ENCODE measurements at places on chromosomes 2 and 18. TPM values are rescaled to one million over a fixed set of nuclear protein-coding genes. Genes with fewer than 3 reads are reported as not detected.

The UGT1A10 gene
- total RNA-seq: not detected

The KLHL30 gene
- not detected for total RNA-seq

The SCRN3 gene
- 17.3 TPM for total RNA-seq

The SLC9A2 gene
- not detected for total RNA-seq

DNA sequence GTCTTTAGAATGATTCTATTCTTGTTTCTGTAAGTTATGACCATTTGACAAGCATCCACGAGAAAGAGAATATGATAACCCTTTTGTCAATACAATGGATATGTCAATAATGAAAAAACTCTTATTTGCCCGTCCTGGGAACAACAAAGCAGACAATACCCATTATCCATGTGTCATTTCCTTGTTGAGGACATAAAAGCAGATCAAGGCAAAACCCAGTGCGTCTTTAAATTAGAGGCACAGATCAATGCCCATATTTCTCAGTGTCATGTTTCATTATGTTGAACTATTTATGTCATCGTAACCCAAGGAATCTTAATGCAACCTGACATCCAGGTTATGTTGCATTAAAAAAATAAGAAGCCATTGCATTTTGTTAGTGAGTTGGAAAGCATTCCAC, 365.0 kb upstream of the CELF4 start:
- DNase-seq: no peak

DNA sequence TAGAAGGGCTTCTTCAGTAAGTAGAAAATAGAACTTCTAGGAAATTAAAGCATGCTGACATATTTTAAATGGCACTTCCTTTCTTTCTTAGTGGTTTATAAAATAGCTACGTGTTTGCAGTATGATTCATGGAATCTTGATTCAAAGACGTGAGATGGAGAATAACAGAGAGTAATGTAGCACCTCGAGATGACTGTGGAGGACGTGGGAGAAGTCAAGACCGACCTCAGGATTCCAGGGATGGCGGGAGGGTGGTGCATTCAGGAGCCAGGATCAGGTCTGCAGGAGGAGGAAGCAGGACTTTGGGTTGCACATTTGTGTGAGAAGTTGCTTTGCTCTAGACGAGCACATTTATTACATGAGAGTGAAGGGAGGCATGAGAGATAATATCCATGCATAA, 56.0 kb downstream of the DCDC2C start:
- peak; percentile 19 for DNase-seq

DNA sequence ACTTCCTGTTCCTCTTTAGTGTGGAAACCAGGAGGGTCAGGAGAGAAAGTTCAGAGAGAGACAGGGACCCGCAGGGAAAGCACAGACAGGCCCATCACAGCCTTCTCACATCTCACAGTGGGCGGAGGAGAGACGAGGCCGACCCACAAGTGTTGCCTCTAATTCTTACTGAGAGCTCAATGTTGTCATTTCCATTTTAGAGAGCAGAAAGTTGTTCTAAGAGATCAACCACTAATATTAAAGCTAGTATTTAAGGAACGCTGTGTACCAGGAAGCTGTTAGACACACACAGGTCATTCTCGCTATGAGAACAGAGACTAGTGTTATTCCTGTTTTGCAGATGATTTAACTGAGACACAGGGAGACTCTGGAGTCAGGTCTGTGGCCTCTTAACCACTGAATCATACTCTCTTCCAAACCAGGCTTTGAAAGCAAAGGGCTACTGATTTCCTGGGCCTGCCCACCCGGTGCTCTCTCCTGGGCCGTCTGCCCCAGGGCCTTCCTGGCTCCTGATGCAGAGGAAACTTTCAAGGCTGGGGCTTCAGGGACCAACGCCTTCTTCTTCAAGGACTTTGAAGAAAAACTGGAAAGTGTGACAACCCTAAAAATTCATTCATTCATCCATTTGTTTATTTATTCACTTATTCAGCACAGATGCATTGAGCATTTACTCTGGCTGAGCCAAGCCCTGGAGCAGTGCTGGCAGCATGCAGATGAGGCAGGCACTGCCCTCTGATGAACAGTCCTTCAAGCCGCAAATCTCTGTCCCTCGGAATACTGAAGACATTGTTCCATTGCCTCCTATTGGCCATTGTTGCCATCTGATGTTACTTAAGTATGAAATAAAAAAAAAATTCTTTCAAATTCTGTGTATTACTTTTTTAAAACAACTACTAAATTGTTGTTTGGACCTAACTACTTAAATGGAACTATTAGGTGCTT, 37.2 kb upstream of the BIN1 start:
- peak; percentile 82 for DNase-seq

- peak; percentile 15 for DNase-seq
Measured at GRCh38 chr2:14673351-14673875, 40.9 kb downstream of the LRATD1 start.

- DNase-seq: no peak
Measured at GRCh38 chr2:212213191-212213590, 325.4 kb downstream of the ERBB4 start.
